CD8-positive, alpha-beta memory T cell (primary cell): ENCODE measurements at places on chromosomes 2 and 18.
A peak's percentile ranks its signal among the peaks of the same experiment; 100 is the strongest.

GRCh38 chr2:170690640-170691039 is 24.5 kb upstream of the SP5 start:
- DNase-seq = no peak

DNA sequence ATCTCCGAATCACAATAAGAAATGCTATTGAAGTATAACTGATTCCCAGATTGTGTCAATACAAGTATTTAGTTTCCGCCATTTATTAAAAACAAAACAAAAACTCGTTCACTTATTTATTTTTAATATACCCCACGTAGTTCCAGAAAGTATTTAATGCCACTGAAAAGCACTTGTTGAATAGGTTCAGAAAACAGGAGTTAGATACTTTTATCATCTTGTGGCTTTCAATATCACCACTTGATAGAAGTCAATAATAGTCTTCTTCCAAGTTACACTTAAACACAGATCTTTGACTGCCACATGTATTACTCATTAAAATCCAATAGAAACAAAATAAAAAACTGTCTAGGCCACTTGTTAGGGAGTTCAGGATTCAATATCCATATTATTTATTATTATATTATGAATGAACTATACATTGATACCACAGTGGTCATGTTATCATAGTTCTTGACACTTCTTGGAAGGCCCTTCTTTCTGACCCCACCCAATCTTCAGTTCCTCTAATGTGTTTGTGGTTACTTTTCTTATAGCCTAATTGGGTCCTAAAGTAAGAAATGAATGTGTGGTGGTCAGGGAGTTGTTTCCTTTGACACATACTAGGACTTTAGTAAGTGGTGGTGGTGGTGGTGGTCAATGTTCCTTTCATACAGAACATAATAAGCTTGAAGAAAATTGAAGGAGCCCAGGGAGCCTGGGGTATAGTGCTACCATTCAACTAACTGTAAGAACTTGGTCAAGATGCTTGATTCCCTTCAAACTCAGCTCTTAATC is 221.3 kb upstream of the ITGA4 start:
- DNase-seq = no peak

DNA sequence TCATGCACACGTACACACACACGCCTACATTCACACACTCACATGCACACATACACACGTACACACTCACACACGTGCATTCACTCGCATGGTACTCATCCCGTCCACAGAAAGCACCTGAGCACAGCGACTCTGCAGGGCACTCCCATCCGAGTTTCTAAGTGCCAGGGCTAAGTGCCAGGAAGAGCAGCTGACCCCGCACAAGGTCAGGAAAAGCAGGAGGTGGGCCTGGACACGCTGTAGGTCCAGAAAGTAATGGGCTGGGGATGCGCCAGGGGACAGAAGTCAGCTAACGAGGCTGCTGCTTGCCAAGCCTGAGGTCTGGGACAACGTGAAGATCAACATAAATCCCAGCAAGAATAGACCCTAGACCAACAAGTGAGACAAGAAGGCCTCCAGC is 15.8 kb downstream of the ADI1 start:
- no peak for DNase-seq

- DNase-seq = no peak
These were observed 132.7 kb downstream of the TSN start for GRCh38 chr2:121888189-121888557.

DNA sequence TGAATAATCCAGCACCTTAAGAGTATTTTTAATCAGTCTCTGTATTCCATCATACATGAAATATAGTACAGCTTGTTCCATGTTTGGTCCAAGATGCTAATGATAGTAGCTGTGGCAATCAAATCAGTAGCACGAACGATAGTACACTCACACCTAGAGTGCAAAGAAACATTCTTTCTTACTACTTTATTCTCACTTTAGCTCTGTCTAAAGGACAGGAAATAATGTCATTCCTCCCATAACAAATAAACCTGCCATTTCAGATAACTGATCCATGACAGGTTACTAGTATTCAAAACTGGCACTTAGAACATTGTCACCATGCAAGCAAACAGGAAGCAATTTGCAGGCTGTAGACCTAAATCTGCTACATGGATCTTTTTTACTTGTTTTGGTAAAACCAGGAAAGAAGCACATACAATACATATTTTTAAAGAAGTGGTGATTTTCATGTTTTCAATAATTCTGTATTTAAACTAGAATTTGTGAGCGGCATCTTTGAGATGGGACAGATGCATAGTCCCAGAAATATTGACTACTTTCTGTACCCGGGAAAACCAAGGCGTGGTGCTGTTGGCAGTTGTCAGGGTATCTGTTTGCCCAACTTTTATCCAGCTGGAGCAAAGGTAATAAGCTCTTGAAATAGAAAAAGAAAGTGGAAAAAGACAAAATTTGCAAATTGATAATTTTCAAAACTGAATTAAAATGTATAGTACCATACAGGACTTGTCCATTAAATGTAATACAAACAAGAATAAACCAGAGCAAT is 49.5 kb downstream of the IKZF2 start:
- DNase-seq = no peak

GRCh38 chr2:232901736-232902578 is 31.9 kb downstream of the SNORC start:
- no peak for DNase-seq

DNA sequence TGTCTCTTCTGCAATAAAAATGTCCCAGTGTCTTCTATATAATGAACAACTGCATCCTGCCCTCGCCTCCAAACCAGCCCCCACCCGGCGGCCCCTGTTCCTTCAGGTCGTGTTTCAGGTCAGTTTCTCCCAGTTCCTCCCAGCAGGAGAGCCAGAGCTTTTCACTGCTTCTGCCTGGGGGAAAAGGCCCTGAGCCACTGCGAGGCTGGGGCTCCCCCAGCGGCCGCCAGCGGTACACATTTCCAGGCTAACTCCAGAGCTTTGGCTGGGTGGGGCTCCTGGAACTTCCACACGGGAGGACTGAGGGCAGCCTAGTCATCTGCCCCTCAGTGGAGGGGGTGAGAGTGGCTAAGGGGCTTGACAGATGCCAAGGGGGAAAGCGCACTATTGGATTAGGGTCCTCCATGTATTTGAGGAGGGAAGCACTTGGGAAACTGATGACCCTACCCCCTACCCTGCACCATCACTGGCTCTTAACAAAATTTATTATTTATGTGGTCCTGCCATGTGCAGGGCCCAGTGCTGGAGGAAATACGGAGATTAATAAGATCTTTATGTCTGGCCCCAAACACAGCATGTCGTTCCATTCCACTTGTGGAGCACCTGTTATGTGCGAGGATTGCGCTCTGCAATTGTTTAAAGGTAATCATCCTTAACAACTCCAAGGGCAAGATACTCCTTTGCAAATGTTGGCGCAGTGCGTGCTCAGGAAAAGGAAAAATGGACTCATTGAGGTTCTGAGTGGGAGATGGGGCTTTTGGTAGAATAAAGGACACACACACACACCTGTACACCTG is 17.3 kb upstream of the CYS1 start:
- no peak for DNase-seq

DNA sequence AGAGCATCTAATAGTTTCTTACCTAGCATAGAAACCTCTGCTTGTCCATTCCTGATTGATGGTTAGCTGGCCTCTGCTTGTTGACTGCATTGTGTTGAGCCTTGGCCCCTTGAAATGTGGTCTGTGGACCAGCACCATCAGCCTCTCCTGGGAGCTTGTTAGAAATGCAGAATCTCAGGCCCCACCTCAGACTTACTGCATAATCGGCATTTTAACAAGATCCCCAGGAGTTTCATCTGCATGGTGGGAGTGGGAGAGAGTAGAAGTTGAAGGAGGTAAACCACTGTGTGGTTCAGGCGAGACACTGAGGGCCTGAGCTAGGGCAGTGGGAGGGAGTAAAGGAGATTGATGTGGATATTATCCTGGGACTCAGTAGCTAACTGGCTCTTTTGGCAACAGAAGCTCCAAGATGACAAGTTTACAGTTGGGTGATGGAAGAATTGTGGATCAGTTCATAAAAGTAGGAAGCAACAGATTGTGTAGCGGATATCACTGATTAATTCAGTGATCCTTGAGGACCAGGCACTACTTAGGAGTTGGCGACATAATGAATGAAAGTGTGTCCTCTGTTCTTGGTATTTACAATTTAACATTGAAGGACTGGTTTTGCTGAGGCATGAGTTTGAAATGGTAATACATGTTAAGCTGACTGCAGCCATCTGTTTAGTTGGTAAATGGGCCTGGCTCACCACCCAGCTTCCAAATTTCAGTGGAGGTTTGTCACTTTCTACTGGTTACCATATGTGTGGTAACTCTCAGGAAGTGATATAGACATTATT is 20.9 kb downstream of the PHLPP1 start:
- no peak for DNase-seq

- no peak for DNase-seq
These were observed 263.6 kb downstream of the AFF3 start for GRCh38 chr2:99878581-99879350.

GRCh38 chr18:23992089-23992940 is 22.2 kb upstream of the TTC39C start:
- DNase-seq = peak; percentile 75
